ENCODE measurements at places on chromosomes 4 and X.

- DNase-seq: no peak
Observed at GRCh38 chrX:123481913-123482851, 250.7 kb downstream of the THOC2 start.

GRCh38 chr4:166065324-166065723 lies 192.3 kb downstream of the TLL1 start:
- no peak for DNase-seq

GRCh38 chr4:47705326-47705981 lies 132.4 kb downstream of the CORIN start:
- DNase-seq: no peak

DNA sequence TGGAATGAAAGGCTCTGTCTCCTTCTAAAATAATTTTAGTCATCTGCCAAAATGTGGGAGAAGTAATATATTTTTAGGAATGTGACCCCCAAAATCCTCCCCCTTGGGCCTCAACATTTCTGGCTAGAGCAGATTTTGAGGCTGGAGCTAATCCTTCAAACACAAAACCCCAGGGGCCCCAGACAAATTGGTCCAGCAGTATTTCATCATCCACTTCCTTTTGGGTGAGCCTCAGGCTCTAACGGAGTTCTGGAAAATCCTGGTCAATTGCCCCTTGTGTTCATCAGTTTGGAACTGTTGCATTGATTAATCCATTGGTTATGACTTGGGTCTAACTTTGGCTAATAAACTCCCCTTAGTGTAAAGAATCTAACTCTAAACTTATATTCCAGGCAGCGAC lies 67.4 kb upstream of the PCDH19 start:
- no peak for DNase-seq

DNA sequence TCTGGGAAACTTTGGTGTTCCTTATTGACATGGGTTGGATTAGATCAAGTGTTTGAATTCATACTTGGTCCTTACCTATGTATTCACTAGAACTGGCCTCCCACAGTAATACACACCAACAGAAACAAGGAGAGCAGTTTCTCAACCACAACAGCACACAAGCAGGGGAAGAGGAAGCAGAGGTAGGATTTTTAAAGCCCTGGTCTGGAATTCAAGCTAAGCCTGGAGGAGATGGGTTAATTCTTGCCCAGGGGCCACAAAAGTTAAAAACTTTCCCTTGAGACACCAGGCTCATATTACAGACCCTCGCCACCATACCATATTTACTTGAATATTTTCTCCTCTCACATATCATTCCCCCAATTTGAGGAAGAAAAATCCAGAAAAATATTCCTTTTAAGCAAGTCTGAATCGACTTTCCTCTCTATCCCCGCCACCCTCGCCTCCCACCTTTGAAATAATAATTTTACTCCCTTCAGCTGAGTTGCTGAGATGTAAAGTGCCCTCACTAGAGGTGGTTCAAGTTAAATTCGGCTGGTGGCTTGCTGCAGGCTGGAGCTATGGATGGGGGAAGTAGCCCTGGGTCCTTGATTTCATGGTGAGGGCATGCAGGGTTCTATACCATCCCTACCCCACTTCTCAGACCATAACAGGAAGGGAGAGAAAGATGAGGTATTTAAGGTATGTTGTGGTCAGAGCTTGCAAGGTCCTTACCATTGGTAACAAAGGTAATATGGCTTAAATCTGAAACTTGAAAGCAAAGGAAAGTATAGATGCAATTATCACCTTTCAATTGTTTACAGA lies 440.2 kb downstream of the INPP4B start:
- DNase-seq: no peak

DNA sequence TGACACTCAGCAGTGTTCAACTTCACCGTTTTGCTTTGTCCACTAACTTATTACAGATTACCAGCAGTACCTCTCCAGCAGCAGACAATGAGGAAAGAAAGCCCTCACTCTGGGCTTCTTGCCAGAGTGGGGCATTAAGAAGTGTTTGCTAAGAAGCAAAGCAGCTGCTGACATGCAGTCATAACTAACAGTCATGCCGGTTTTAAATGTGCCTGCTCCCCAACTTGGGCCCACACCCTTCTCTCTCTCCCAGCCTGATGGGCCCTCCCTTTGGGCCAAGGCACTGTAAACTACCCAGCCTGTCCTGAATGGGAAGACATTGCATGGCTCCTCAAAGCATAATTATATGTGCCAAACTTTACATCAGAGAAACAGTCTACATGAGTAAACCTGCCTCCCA lies 54.6 kb upstream of the HHIP start:
- no peak for DNase-seq

GRCh38 chr4:40369437-40370274 lies 34.5 kb downstream of the CHRNA9 start:
- no peak for DNase-seq
